ENCODE measurements at places on chromosomes 6 and 20. TPM values are rescaled to one million over a fixed set of nuclear protein-coding genes. Genes with fewer than 3 reads are reported as not detected.

DNA sequence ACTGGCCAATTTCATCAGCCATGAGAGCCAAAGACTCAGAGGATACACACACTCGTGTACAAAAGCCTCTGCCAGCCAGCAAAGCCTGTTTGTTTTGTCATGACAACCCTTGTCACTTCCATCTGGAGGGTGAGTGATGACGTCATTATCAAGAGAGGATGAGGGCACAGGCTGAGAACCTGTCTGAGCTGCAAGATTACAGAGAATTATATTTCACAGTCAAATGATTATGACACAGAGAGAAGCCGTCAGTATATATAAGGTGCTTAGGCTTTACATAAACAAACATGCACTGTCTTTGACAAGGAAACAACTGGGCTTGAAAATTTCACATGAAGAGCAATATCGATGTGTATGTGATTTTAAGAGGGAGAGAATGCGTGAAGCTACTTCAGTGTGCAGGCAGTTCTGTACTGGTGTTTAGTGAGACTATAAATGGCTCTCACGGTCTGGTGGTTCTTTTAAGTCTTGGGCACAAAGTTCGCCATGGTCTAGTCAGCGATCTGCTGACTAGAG lies 36.5 kb upstream of the BCLAF1 start:
- DNase-seq: no peak

DNA sequence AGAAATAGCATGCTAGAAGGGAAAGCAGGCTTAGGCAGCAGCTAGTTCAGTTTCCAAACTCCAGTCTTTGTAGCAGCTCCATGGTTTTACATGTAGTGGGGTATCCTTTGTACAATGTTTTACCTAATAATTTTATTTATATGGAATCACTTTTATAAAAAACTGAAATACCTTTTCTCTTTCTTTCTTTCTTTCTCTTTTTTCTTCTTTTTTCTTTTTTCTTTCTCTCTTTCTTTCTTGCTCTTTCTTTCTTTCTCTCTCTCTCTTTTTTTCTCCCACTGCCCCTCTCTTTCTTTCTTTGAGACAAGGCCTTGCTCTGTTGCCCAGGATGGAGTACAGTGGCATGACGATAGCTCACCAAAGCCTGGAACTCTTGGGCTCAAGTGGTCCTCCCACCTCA lies 41.4 kb upstream of the FYN start:
- no peak for DNase-seq

DNA sequence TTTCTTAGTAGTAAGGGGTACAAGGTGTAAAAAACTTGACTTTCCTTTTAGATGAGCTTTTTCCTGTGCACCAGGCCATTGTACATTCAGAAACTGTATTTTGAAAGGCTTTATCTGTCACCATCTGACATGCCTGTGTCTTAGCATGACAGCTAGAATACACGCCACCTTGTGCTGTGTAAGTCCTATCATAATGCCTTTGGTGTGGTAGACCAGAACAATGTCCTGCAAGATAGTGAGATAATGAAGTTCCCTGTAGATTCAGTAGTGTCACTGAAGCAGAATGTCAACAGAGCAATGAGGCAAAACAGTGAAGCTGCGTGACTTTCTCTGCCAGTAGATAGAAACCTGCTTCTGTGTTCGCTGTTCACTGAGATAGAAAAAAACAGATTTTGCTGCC lies 105.8 kb downstream of the JAG1 start:
- no peak for DNase-seq

LAMA5 gene
- 0.72 TPM for total RNA-seq
